NCI-H1105 treated with DMSO at 0.1 percent for 48 hours (cell line): ENCODE measurements at places on chromosomes 3 and 15.

DNA sequence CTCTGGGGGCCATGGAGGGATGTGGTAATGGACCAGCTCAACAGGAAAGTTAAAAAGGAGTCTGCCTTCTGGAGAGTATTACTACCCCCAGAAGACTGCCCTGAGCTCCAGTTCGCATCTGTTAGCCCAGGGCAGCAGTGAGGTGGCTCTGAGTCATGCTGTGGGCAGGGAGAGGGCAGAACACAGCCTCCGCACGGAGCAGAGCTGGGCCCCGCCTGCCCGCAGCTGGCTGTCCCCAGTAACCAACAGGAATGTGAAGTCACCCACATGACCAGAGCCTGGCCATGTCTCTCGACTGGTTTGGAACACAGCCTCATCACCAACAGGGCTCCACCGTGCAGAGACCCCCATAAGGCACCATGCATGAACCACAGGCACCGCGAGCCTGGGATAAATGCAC is 62.1 kb downstream of the CYFIP1 start:
- DNase-seq: no peak

DNA sequence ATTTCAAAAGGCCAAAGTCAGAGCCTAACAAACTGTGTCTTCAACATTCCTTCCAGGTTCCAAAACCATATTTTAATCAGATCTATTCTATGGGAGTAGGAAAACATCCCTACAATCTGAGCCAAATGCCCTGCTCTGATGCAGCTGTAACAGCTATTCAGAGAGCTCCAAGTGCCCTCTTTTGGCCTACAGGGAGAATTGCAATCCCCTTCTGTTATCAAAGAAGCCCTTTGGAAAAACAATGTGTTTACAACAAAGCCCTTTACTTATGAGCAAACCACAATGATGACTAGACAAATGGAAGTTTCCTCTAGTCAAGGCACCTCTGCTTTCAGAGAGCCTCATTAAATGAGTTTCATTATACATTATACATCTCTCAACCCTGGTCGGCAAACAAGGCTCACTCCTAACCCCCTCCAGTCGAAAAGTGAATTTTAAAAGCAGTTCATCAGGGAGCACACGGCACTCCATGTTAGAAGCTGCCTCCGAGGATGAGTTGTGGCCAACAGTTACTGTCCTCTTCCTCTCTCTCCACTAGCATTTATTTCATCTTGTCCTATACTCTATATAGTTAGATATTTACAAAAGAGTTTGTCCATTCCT is 42.6 kb upstream of the TMCO5A start:
- DNase-seq: peak; percentile 48

GRCh38 chr15:62875626-62876021 is 166.9 kb upstream of the TPM1 start:
- DNase-seq: no peak

GRCh38 chr3:106756901-106757300 is 620.3 kb upstream of the CCDC54 start:
- no peak for DNase-seq

GRCh38 chr3:125137358-125138033 is 75.1 kb downstream of the SLC12A8 start:
- DNase-seq: no peak

DNA sequence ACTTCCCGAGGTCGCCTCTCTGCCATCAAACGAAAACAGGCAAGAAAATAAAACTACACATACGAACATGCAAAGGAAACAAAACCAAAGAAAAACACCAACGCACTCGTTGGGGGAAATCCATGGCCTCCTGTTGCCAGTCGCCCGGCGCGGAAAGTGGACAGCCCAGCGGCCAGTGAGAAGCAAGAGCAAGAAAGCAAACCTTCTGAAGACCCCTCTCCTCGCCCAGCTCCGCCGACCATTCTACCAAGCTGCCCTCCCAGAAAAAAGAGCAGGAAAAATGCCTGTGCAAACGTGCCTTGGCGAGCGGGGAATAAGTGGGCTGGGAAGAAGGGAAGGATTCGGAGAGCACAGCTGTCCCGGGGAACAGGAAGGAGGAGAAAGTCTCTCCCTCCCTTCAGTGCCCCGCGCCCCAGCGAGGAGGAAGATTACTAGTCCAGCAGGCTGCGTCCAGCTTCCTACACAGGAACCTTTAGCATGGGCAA is 802 bp upstream of the NECTIN3 start:
- peak; percentile 72 for DNase-seq

DNA sequence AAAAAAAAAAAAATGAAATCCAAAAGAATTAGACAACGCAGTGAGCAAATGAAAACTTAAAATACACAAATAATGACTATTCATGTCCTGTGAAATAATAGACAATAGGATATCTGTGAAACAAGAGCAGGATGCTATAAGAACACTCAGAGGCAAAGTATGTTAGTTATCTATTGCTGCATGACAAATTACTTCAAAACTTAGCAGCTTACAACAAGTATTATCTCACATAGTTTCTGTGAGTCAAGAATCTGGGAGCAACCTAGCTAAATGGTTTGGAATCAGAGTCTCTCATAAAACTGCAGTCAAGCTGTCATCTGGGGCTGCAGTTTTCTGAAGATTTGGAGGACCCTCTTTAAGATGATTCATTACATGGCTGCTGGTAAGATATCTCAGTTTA is 36.5 kb upstream of the ZMAT3 start:
- DNase-seq: no peak

GRCh38 chr3:30227571-30228301 is 378.7 kb upstream of the TGFBR2 start:
- DNase-seq: no peak

- DNase-seq: no peak
Measured at GRCh38 chr3:4674216-4674615, 181.1 kb downstream of the ITPR1 start.

- DNase-seq: no peak
Measured at GRCh38 chr3:4061783-4062360, 241.3 kb upstream of the SETMAR start.

DNA sequence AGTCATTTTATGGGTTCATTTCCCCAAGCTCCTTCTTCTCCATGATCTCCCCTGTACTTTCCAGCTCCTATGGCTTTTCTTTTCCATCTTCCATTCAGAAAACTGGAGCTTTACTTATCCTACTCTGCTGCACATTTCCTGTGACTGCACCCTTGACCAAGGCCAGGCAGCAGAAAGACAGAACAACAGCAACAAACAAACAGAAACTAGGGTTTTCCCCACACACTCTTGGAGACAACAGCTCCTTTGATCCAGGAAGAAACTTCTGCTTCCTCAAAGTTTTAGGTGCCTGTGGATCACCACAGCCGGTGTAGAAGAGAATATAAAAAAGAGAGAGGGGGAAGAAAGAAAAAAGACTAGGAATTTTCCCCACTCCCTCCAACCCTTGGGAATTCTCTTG is 342.3 kb upstream of the CFAP20DC start:
- DNase-seq: no peak

DNA sequence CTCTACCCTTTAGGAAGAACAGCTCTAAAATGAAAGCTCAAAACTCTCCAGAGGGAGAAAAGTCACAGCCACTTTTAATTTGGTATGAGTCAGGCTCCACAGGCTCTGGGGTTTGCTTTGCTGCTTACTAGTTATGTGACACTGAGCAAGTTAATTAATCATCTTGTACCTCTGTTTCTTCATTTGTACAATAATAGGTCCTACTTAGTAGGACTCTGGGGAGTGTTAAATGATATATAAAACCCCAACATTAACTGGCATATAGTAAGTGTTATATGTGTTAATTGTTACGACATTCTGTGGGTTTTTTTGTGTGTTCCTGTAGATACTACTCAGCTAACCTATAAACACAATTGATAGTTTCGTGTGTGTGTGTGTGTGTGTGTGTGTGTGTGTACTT is 6.6 kb downstream of the ACKR2 start:
- DNase-seq: no peak

DNA sequence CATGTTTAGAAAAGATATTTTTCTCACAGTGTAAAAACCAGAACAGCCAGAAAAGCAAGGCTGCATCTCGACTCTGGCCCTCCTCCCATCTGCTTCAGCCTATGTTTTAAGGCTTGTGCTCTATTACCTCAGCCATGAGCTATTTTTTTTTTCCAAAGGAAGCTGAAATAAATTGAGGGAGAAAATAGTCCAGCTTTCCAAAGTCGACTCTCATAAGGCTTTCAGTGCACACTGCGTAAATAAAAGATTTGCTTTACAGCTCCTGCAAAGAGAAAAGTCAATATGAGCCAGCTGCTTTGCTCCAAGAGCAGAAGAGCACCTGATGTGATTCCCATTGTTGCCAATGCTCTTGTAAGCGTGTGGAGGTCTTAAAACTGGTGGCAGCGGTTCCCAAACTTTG is 26.7 kb downstream of the SCG3 start:
- peak; percentile 32 for DNase-seq

GRCh38 chr3:186330772-186331460 is 31.1 kb downstream of the DGKG start:
- no peak for DNase-seq

- DNase-seq: no peak
Measured at GRCh38 chr3:114494498-114494897, 200.7 kb downstream of the TIGIT start.

- DNase-seq: no peak
Measured at GRCh38 chr15:98983334-98983733, 24.3 kb downstream of the PGPEP1L start.

DNA sequence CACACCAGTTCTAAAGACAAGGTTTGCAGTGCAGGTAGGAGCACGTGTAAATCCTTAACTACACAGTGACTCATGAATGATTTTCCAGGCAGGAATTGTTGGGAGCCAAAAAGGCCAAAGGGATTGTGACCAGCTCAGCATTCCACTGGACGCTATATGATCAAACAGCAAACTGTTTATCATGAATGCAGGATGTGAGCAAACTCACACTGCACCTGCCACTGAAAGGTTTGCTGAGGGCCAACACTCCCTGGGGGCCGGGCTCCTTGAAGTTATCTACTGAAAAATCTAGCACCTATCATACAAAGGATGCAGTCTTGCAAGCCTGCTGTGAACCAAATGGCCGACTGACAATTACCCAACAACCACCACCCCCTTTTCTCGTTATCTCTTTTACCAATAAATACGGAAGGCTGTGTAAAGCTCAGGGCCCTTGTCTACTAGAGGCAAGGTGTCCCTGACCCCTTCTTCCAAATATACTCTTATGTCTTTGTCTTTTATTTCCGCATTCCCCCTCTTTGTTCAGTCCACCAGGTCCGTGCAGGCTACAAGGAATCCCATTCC is 11.5 kb upstream of the DNASE1L3 start:
- DNase-seq: no peak

DNA sequence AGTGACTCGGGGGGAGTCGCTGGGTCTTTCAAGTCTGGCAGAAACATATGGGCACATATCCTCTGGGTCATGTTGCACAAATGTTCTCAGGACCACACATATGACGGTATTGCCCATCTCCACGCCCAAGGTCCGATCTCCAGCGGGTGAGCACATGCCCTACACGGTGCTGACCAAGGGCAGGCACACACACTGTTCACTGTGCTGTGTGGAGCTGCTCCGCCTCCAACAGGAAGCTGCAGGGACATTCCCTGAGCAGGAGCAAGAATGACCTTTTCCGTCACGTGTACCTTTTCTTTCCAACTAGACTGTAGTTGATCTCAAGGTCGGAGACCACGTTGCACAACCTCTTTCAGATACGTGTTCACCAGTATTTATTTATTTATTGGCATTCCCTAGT is 41.7 kb upstream of the B3GNT5 start:
- no peak for DNase-seq

DNA sequence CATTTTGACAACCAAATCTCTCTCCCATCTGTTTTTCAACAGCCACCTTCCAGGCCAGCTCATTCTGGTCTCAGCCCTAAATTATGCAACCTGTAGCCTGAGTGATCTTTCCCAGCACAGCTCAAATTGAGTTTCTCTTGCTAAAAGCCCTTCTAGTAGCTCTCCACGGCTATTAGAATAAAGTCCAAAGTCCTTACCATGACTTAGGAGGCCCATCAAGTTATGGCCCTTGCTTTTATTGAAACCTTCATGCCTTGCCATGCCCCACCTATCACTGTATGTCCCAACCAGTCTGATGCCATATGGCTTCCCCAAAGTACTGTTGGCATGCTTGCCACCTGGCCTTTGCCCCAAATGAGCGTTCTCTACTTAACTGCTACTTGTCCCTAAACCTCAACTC is 303.5 kb upstream of the GADL1 start:
- DNase-seq: no peak

DNA sequence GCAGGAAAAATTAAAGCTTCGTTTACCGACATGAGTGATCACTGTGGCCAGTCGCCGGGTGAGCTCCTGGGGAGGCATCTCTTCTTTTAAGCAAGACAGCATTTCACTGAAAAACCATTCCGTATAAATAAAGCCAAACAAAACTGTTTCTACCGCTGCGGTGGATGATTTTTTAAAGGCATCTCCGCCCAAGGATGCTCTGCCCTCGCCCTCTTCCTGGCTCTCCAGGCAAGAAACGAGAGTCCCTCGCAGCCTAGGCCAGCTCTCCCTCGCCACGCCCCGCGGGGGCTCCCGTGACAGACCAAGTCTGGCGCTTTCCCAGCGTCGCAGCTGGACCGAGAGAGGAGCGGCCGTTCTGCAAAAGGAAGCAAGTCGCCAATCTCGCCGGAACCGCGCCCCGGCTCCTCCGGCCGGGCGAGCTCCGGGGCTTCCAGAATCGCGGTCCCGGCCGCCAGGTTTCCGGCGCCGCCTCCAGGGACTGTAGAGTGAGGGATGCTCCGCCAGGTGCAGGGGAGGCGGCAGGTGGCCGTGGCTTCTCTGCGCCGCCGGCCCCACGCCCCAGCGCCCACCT is 458 bp downstream of the MCF2L2 start:
- peak; percentile 76 for DNase-seq

DNA sequence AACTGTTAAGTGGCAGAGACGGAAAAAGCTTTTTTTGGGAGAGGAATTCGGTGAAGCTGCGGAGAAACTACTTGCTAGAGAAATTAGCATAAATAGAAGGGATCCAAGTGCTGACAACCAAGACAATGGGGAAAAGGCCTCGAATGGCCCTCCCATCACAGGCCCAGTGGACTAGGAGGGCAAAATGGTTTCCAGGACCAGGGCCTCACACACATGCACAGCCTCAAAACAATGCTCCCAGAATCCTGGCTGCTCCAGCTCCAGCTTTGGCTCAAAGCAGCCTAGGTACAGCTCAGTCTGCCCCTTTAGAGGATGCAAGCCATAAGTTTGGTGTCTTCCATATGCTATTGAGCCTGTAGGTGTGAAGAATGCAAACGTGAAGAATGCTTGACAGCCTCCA is 388.2 kb downstream of the OTOL1 start:
- DNase-seq: no peak

DNA sequence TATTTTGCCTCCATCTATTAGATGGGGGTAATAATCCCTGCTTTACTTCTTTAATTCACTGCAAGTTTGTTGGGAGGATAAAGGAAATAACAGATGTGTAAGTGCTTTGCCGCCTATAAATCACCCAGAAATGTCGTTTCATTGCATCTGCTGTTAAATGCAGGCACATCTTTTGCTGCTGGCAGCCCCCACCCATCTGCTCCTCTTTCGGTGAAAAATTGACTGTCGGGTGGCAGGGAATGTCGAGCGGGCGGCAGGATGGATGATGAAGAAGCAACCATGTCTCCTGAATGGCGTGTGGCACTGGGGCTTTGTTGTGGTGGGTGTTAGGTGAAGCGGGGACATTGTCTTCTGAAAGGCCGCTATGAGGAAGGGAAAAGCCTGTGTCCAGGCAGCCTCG is 543 bp upstream of the REC114 start:
- no peak for DNase-seq

- DNase-seq: no peak
Measured at GRCh38 chr3:33790091-33790490, 8.3 kb upstream of the PDCD6IP start.
